H1 (cell line): ENCODE measurements at places on chromosomes 5 and 9.

GRCh38 chr5:115774684-115775083, 41.8 kb downstream of the CDO1 start:
- no peak overlapping the region for H3K4me3 ChIP-seq
- H3K27ac ChIP-seq = no peak overlapping the region
- H3K27me3 ChIP-seq = no peaks in the 10 kb centered on the region
- H3K36me3 ChIP-seq = no peaks in the 10 kb centered on the region

GRCh38 chr9:129422032-129422842, 198.7 kb downstream of the C9orf50 start:
- DNase-seq = no peak
- no peak overlapping the region for H3K27ac ChIP-seq
- no peaks in the 10 kb centered on the region for H3K4me1 ChIP-seq
- H3K4me3 ChIP-seq = no peak overlapping the region
- no peaks in the 10 kb centered on the region for H3K36me3 ChIP-seq

- H3K27me3 ChIP-seq = no peaks in the 10 kb centered on the region
- peaks cover 17% of the 10 kb centered on the region; the same call in 1 of the 2 replicates for H3K36me3 ChIP-seq
- H3K4me3 ChIP-seq = no peak overlapping the region
- H3K4me1 ChIP-seq = peaks cover 5% of the 10 kb centered on the region; the same call in 1 of the 2 replicates
Observed at GRCh38 chr9:113368982-113369854, 7.6 kb downstream of the HDHD3 start.

GRCh38 chr9:591292-591691, 250.2 kb upstream of the DMRT1 start:
- H3K4me3 ChIP-seq = no peak overlapping the region
- H3K27me3 ChIP-seq = no peaks in the 10 kb centered on the region
- H3K4me1 ChIP-seq = 0 out of 2 replicates have a peak, but pooled peaks cover 2% of the 10 kb centered on the region
- DNase-seq = no peak

DNA sequence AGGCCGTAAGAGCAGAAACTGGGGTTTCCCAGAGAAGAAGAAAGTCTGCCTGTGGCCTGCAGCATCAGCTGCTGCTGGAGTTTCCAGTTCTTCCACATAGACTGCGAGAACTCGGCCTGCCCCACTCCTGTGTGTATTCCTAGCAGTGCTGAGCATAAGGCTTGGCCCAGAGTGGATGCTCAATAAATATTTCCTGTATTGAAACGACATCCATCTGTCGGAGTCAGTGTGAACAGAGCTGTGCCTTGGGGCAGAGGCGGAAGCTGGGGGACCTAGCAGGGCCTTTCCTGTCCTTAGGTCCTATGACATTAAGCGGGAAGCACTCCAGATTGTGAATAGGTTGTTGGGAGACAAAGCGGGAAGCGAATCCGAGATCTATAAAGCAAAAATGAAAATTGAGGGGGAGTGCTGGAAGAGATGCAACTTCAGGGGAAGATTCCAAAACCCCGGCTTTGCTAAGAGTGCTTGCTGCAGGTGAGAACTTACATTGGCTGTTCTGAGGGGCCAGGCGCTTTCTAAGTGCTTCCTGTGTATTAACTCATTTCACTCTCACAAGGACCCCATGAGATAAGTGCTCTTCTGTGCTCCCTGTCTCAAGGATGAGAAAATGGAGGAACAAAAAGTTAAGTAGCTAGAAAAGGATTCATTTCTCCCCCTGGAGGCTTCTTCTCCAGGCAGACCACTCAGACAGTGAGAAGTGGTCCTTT, 76.1 kb upstream of the CXCL14 start:
- H3K4me3 ChIP-seq = no peak overlapping the region
- H3K27ac ChIP-seq = no peak overlapping the region
- no peaks in the 10 kb centered on the region for H3K4me1 ChIP-seq
- no peaks in the 10 kb centered on the region for H3K27me3 ChIP-seq
- DNase-seq = no peak
- H3K36me3 ChIP-seq = no peaks in the 10 kb centered on the region

GRCh38 chr9:95091601-95092261, 225.8 kb downstream of the FANCC start:
- no peak overlapping the region for H3K27ac ChIP-seq
- DNase-seq = no peak
- H3K4me1 ChIP-seq = peaks cover 3% of the 10 kb centered on the region
- H3K36me3 ChIP-seq = no peaks in the 10 kb centered on the region
- H3K27me3 ChIP-seq = no peaks in the 10 kb centered on the region
- no peak overlapping the region for H3K4me3 ChIP-seq

- H3K4me3 ChIP-seq = no peak overlapping the region
- H3K27ac ChIP-seq = no peak overlapping the region
- H3K36me3 ChIP-seq = no peaks in the 10 kb centered on the region
- H3K27me3 ChIP-seq = no peaks in the 10 kb centered on the region; the same call in 1 of the 2 replicates
- H3K4me1 ChIP-seq = peaks cover 2% of the 10 kb centered on the region
Observed at GRCh38 chr5:14721990-14722656, 57.6 kb downstream of the OTULIN start.

GRCh38 chr9:6671416-6671815, 25.9 kb upstream of the GLDC start:
- H3K27ac ChIP-seq = no peak overlapping the region
- no peak overlapping the region for H3K4me3 ChIP-seq
- H3K27me3 ChIP-seq = no peaks in the 10 kb centered on the region

DNA sequence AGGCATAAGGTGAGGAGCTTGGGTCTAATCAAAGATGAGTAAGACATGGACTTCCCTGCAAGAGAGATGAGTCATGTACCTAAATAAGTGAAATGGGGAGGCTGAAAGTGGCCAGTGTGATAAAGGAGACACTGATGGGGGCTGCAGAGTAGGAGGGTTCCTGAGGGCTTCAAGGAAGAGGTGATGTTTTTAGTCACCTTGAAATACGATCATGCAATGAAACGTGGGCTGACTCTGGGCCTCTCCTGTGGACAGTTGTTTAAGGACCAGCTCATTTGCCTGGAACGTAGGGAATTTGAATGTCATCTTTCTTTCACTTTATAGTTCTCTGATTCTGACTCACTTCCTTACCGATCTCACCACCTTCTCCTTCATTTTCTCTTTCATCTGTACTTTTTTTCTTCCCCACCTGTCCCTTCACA, 49.6 kb upstream of the CPLX2 start:
- no peak for DNase-seq
- no peak overlapping the region for H3K4me3 ChIP-seq

DNA sequence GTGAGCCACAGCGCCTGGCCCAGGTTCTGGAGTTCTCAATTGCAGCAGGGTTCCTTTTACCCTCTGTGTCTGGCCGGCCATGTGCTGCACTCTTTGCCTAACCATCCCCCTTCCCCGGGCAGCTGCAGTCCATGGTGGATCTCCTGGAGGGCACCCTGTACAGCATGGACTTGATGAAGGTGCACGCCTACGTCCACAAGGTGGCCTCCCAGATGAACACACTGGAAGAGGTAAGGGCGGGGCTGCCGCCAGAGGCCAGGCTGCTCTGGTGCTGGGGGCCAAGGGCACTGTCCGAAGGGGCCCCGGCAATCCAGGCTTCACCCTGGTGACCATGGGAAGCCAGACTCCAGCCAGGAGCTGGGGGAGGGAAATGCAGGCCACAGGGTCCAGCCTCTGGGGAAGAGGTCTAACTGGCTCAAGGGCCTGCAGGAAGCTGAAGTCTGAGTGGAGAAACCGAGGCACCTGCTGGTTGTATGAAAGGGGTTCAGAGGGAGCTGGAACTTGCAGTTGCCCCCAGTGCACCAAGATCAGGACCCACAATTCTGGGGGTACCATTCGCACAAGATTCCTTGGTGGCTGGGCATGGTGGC, 18.1 kb downstream of the OLFML2A start:
- no peak for DNase-seq
- no peaks in the 10 kb centered on the region for H3K27me3 ChIP-seq
- no peak overlapping the region for H3K4me3 ChIP-seq
- no peaks in the 10 kb centered on the region for H3K4me1 ChIP-seq

- H3K36me3 ChIP-seq = no peaks in the 10 kb centered on the region
- no peak for DNase-seq
- no peak overlapping the region for H3K4me3 ChIP-seq
- H3K27ac ChIP-seq = no peak overlapping the region
- no peaks in the 10 kb centered on the region for H3K27me3 ChIP-seq
- no peaks in the 10 kb centered on the region for H3K4me1 ChIP-seq
Observed at GRCh38 chr5:115392611-115393010, 96.2 kb upstream of the CCDC112 start.

DNA sequence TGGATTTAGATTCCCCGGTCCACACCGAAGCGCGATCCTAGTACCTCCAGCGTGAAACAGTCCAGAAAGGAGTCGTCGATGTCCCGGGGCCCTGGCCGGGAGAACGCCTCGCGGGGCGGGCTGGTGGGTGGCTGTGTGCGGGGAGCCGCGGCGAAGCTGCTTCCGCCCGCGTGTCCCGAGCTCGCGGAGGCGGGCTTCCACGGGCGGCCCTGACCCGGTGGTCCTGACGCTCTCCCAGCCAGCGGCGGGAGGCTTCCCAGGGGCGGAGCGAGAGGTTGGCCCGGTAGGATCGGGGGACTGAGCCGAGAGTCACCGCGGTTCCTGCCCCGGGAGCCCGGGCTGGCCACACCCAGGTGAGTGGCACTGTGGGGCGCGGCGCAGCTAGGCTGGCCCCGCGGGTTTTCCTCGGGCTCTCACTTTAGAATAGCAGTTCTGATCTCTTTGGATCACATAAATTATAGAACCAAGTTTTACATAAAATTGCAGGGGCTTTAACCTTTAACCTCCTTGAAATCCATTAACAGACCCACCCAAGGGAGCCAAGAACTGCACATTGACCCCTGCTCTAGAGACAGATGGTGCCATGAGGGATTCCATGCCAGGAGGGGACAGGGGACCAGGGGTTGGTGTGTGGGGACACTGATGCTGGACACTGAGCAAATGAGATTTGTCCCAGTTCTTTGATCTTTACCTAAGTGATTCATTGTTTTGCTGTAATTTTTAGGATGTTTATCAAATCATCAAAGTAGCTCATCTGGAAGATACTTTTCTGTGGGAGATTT, 29.2 kb upstream of the IL31RA start:
- DNase-seq = no peak
- H3K36me3 ChIP-seq = no peaks in the 10 kb centered on the region
- H3K27me3 ChIP-seq = no peaks in the 10 kb centered on the region

GRCh38 chr5:61966997-61967396, 339.0 kb upstream of the KIF2A start:
- no peak for DNase-seq
- no peak overlapping the region for H3K27ac ChIP-seq

- DNase-seq = no peak
- no peaks in the 10 kb centered on the region for H3K27me3 ChIP-seq
- no peaks in the 10 kb centered on the region for H3K4me1 ChIP-seq
- H3K36me3 ChIP-seq = no peaks in the 10 kb centered on the region
Observed at GRCh38 chr9:107983181-107983603, 493.6 kb upstream of the KLF4 start.

DNA sequence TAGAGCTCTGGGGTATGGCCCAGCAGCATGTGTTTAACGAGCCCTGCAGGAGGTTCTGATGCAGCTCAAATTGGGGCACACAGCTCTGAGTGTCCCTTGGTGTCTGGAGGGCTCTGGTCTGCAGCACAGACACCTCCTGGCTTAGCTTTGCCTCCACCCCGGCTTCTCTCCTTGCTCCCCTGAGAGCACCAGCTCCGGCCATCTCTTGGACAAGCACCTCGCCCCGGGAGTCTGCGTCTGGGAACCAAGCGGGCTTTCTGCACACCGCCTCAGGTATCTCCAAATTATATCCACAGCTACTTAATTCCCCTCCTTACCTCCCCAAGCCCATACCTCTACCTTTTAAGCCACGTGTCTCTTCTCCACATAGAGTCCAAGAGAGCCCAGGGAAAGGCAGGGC, 83.7 kb upstream of the IRX4 start:
- no peaks in the 10 kb centered on the region for H3K36me3 ChIP-seq
- H3K4me3 ChIP-seq = no peak overlapping the region
- H3K27me3 ChIP-seq = no peaks in the 10 kb centered on the region
- DNase-seq = no peak

- no peaks in the 10 kb centered on the region for H3K27me3 ChIP-seq
- DNase-seq = no peak
- H3K4me3 ChIP-seq = no peak overlapping the region
- no peaks in the 10 kb centered on the region for H3K4me1 ChIP-seq
Observed at GRCh38 chr5:6236858-6237481, 141.4 kb downstream of the MED10 start.

- no peak overlapping the region for H3K4me3 ChIP-seq
- no peak for DNase-seq
- H3K27me3 ChIP-seq = no peaks in the 10 kb centered on the region
- H3K27ac ChIP-seq = no peak overlapping the region
Observed at GRCh38 chr9:18743971-18744370, 270.0 kb downstream of the ADAMTSL1 start.

DNA sequence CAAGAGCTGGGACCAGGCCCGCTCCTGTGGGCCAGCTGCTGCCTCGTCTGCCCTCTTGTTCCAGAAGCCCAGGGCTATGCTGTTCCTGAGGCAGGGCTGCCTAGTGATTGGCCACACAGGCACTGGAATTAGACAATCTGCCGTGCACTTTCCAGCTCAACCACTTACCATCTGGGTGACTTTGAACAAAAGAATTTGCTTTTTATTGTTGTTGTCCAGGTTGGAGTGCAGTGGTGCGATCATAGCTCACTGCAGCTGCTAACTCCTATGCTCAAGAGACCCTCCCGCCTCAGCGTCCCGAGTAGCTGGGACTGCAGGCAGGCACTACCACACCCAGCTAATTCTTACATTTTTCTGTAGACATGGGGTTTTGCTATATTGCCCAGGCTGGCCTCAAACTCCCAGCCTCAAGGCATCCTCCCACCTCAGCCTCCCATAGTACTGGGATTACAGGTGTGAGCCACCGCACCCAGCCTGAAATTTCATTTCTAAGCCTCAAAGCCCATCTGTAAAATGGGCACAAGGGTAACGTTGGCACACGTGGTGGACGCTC, 1.2 kb upstream of the NEK6 start:
- no peaks in the 10 kb centered on the region for H3K36me3 ChIP-seq
- H3K4me3 ChIP-seq = no peak overlapping the region
- H3K27me3 ChIP-seq = no peaks in the 10 kb centered on the region
- peaks cover 15% of the 10 kb centered on the region; the same call in 1 of the 2 replicates for H3K4me1 ChIP-seq
- DNase-seq = no peak
- H3K27ac ChIP-seq = no peak overlapping the region

DNA sequence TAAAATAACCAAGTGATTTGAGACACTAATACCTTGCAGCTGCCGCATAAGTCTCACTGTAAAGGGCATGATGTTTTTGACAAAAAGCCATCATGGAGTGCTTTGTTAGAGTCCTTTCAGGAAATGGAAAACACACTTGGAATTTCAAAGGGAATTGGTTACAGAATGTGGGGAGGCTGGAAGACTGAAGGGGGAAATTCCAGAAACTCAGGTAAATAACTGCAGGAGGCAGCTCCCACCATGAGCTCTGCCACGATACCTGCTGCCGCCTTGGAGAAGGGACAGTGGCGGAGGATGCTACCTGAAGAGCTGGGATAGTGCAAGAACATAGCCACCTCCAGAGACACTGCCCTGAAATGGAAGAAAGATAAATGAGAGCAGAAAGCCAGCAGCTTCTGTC, 66.9 kb downstream of the PRKACG start:
- H3K4me1 ChIP-seq = peaks cover 12% of the 10 kb centered on the region
- H3K4me3 ChIP-seq = no peak overlapping the region
- peak; percentile 55 for DNase-seq
- peak overlapping the region; percentile 24; the same call in 1 of the 2 replicates for H3K27ac ChIP-seq
- no peaks in the 10 kb centered on the region for H3K27me3 ChIP-seq

- no peak overlapping the region for H3K4me3 ChIP-seq
- H3K27me3 ChIP-seq = no peaks in the 10 kb centered on the region
- DNase-seq = no peak
- no peak overlapping the region for H3K27ac ChIP-seq
Observed at GRCh38 chr5:177526791-177527190, 10.0 kb upstream of the DDX41 start.

GRCh38 chr5:138945421-138946240, 70.5 kb upstream of the LRRTM2 start:
- no peak overlapping the region for H3K4me3 ChIP-seq
- no peak overlapping the region for H3K27ac ChIP-seq
- no peak for DNase-seq
